ENCODE measurements at places on chromosomes 5 and 9. TPM values are rescaled to one million over a fixed set of nuclear protein-coding genes. Genes with fewer than 3 reads are reported as not detected.

GRCh38 chr5:3212869-3213268 is 382.8 kb upstream of the IRX1 start:
- no peak for DNase-seq

GRCh38 chr9:3179711-3180110 is 335.8 kb upstream of the PUM3 start:
- DNase-seq: no peak

DNA sequence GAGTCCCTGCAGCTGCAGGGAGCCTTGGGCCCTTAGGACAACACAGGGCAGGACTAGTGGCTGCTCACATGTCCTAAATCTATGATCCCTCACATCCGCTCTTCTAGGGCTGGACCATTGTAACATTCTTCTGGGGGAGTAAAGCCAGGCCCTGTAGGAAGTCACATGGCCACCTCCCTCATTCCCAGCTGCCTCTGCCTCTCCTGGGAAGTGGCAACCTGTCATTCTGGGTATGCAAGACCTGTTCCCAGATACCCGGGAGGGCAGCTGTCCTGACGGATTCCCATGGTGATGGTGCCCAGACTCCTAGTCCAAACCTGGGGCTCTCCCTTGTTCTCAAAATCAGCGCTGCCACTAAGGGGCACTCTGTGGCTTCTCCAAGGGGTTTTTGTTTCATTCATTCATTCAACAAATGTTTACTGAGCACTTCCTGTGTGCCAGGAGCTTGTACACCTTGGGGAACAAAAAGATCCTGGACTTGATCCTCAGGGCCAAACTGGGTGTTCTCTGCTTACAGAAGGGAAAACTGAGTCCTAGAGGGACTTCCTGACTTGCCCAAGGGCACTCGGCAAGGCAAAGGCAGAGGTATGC is 85.6 kb downstream of the PSD2 start:
- DNase-seq: no peak

DNA sequence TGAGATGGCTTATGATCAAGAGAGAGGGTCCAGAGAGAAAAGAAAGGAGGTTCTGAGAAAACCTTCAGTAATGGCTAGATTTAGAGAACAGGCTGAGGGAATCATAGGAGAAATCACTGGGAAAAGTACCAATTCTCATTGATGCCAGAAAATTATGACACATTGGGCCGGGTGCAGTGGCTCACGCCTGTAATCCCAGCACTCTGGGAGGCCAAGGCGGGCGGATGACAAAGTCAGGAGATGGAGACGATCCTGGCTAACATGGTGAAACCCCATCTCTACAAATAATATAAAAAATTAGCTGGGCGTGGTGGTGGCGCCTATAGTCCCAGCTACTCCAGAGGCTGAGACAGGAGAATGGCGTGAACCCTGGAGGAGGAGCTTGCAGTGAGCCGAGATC is 29.5 kb upstream of the PLIN2 start:
- no peak for DNase-seq

DNA sequence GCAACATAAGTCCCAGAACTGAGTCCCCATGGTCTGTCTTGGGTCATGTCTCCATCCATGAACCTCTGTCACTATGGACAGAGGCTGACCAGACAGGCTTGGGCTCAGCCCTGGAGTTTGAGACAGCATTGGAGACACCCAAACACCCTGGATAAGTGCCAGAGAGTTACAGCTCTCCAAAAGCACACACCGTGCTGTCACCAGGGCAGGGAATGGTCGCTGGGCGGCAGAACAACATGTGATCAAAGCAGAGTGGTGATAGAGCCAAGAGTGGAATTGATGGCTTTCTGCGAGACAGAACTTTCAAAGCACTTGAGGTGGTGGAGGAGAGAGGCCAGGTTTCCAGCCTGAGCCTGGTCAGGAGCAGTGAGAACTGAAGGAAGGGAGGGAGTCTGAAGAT is 50.1 kb downstream of the DRD1 start:
- DNase-seq: no peak

- peak; percentile 48 for DNase-seq
These were observed 104.1 kb downstream of the TSSK1B start for GRCh38 chr5:113330533-113331208.

GRCh38 chr5:36777105-36777757 is 99.3 kb upstream of the NIPBL start:
- peak; percentile 45 for DNase-seq

DNA sequence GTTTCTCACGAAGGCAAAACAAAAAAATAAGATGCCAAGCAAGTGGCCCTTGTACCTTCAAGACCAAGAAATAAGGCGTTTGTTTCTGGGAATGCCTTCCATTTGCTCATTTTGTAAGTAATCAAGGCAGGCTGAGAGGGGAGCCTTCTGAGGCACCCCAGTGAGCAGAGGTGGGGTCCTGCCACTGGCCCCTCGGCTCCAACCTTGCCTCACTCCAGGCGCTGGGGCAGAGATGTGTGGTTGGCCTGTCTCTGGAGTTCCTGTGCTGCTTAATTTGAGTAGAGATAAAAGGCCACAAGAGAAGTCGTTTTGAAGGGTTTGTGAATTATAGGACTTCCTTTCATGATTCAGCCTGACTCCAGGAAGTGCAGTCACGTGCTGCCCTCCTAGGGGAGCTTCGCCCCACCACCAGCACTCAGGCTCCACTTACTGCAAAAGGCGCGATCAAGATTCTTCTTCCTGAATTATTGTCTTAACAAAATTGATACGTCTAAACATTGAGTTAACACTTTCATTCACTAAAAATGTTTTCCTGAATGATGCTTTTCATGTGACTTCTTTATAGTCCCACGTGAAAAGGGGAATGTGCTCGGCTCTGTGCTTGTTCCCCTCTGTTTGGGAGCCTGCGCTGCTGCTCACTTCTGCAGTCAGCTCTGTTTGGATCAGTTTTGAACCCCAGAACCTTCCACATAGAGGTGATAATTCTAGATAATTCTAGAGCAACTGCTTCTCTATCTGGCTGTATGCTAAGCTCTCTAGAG is 13.7 kb downstream of the SYK start:
- DNase-seq: peak; percentile 34

TMC1 gene
- polyA plus RNA-seq: 1.3 TPM

LCN1 gene
- not detected for polyA plus RNA-seq

ATOX1 gene
- 88.4 TPM for polyA plus RNA-seq

Data from left kidney (tissue), 8 donors.